ENCODE measurements at places on chromosomes 13 and 19.
A peak's percentile ranks its signal among the peaks of the same experiment; 100 is the strongest.

- no peak for DNase-seq
Observed at GRCh38 chr19:17303940-17304267, 679 bp upstream of the ABHD8 start.

- DNase-seq = peak; percentile 56
Observed at GRCh38 chr19:44748426-44749254, at the start of gene BCL3. Gene BCL3 (plus strand): TSS chr19:44748708. CDS start chr19:44748791, 83 bp downstream.

DNA sequence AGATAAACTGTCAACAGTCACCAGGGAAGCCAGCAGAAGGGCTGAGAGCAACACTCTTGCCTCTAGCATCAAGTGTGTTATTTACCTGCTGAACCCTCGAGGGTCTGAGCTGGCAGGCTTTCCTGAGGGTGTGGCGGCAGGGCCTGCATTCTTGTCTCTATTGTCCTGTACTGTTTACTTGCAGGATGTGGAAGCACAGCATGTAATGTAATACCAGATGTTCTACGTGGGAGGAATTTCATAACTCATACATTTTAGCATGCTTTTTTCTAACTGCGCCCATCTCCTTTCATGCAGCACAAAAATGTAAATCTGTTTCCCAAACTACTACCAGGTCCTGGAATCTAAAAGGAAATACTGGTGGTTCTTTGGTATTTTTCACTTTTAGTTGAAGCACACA, 153.1 kb downstream of the RGCC start:
- no peak for DNase-seq

- no peak for DNase-seq
Observed at GRCh38 chr13:98175823-98176222, 1.2 kb downstream of the RNF113B start.

DNA sequence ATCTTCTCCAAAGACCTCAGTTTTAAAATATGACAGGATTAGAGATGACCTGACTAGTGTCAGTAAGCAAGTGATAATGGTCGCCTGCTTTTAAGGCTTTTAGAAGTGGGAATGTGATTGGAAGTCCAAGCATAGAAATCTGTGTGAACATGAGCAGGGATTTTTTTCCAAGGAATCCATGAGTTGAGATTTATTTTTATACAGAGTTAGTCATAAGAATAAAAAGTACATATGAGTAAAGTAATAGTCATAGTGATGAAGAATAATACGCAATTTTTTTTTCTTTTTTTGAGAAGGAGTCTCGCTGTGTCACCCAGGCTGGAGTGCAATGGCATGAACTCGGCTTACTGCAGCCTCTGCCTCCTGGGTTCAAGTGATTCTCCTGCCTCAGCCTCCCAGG, 1.6 kb downstream of the ZNF546 start:
- no peak for DNase-seq

- no peak for DNase-seq
Observed at GRCh38 chr19:35555301-35556005, 8.0 kb downstream of the ATP4A start.

- DNase-seq = no peak
Observed at GRCh38 chr13:34748073-34748472, 194.0 kb upstream of the NBEA start.

DNA sequence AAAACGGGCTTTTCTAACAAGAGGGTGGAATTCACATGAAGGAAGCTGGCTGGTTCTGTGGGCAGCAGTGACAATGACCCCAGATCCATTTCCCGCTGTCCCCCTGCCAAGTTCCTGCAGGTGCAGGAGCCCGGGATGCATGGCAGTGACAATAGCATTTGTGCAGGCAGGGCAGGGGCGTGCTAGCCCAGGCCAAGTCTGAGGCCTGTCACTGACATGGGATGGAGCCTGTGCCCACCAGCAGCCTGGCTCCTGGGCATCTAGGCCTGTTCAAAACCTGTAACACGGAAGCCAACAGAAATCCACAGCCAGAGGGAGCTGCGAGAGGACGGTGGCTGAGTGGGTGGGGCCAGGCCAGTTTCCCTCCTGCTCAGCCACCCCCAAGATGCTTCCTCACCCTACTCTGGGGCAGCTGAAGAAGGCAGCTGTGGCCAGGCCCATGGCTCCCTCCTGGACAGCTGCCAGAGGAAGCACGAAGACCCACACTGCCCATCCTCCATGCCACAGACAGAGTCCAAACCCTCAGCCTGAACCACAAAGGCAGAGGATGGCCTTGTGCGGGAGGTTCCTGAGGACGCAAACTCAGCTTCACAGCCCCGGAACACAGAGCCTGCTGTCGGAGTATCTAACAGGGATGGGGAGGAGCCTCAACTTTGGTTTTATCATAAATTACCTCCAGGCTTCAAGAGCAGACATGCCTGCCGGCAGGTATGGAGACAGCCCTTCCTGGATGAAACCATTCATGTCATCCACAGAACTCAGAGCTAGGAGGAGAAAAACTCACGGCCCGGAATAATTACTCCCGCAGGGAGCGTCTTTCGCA, 74.0 kb downstream of the CEBPG start:
- DNase-seq = no peak

- no peak for DNase-seq
Observed at GRCh38 chr19:46639358-46640182, 3.6 kb upstream of the GNG8 start.

DNA sequence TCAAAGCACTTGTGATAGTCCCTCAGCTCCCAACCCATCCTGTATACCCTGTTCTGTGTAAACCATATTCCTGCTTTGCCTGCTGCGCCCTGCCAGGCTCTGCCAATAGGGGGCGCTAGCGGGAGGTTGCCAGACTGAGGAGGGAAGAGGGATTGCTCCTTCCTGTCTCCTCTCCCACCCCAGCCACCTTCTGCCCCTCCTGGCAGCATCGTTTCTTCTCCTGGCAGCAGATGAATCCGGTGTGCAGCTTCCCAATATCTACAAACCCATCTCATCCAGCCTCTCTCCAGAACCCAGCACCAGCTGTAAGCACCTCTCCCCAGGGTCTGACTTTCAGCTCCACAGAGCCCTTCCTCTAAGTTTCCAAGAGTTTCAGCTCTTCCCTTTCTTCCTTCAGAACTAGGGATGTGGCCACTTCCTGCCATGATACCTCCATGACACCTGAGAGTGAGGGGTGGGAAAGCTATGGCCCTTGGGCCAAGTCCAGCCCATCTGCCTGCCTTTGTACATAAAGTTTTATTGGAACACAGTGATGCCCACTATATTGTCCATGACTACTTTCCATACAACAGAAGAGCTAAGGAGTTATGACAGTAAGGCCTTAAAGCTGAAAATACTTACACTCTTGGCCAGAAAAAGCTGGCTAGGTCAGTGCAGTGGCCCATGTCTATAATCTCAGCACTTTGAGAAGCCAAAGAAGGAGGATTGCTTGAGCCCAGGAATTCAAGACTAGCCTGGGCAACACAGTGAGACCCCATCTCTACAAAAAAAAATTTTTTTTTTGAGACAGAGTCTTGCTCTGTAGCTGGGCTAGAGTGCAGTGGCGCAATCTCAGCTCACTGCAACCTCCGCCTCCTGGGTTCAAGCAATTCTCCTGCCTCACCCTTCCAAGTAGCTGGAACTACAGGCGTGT, 34.5 kb upstream of the ATP1A3 start:
- DNase-seq = peak; percentile 4

DNA sequence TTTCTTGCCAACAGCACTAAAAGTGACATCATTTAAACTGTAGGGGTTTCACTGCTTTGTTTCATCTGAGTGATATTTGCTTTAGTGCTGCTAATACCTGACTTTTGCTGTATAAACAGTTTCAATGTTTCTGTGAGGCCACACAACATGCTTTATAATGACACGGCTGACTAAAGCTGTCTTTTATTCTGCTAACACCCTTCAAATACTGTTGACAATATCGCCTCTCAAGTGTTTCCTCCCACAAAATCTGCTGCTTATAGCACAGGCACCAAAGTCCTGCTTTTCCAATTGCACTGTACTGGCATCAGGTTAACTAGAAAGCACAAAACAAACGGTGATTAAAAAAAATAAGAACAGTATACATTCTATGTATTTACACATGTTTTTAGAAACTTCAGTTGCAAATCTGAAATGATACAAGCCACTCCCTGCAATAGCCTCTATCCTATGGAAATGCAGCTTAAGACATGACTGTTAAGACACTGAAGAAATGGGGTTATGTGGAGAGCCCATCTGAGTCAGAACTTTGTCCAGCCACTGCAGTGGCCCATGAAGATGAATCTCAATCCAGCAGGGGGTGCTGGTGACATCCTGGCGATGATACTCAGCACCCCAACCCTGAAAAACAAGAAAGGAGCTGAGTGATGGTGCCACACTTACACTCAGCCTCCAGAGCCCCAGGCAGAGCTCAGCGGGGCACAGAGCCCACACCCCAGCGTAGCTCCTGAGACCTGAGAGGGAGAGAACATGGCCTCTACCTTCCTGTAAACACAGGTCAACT, 29.4 kb downstream of the RFXAP start:
- DNase-seq = no peak

DNA sequence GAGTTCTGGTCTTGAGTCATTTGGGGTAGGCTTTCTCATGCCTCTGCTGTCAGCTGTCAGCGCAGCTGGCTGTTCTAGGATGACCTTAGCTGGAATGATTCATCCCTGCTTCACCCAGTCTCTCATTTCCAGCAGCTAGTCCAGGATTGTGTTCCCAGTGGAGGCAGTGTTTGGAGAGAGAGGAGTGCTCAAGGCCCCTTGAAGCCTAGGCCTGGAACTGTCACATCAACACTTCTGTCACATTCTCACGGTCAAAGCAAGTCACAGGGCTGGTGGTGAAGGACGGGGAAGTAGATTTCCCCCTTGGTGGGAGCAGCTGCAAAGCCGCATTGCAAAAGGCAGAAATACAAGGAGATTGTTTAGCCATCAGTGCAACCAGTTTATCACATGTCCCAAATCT, 15.2 kb downstream of the TPT1 start:
- DNase-seq = no peak

DNA sequence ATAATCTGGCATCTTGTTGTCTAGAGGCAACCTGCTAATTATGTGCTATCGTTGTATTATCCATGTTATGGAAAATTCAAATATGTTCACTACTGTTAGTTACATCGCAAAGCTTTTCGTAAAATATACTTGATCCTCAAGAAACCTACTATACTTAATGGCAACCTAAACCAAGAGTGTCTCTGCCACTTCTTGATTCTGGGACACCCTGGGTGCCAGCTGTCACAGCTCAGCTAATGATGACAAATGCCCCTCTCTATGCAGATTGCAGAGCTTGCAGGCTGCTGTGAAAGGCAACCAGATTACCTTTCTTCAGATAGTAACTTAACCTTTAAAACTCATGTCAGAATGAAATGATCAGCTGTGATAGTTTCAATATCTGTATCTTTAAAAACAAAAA, 8.9 kb upstream of the MAB21L1 start:
- no peak for DNase-seq

DNA sequence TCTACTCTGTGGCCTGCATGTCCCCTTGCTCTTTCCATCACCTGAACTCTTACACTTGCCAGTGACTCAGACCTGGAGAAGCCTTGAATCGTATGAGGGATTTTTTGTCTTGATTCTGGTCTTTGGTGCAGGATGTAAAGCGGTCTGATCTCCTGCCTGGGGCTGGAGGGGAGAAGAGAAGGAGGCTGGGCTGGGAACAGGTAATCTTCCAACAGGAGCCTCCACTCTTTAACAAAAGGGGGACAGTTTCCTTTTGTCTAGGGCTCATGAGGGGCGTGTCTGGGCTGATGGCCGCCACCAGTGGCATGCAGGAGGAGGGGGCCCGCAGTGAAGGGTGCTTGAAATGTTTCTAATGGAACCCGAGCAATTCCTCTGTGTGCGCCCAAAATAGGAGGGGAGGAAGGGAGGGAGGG, 24.7 kb downstream of the NFIX start:
- no peak for DNase-seq

DNA sequence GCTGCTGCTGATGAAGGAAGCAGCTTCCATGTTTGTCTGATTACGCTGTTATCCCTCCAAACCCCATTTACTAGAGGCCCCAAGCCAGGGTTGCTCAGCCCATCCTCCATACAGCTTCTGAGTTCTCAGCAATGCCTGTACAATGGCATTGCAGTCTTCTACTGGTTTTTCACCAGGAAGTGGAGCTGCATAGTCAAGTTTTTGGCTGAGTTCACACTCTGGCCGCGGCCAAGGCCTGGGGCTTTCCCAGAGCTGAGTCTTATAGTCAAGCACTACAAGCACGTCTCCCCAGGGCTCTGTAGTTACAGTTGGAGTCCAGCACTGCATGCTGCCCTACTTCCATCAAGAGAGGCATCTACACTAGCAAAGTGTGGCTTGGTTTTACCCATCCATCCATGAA, 182.5 kb downstream of the POU4F1 start:
- no peak for DNase-seq

DNA sequence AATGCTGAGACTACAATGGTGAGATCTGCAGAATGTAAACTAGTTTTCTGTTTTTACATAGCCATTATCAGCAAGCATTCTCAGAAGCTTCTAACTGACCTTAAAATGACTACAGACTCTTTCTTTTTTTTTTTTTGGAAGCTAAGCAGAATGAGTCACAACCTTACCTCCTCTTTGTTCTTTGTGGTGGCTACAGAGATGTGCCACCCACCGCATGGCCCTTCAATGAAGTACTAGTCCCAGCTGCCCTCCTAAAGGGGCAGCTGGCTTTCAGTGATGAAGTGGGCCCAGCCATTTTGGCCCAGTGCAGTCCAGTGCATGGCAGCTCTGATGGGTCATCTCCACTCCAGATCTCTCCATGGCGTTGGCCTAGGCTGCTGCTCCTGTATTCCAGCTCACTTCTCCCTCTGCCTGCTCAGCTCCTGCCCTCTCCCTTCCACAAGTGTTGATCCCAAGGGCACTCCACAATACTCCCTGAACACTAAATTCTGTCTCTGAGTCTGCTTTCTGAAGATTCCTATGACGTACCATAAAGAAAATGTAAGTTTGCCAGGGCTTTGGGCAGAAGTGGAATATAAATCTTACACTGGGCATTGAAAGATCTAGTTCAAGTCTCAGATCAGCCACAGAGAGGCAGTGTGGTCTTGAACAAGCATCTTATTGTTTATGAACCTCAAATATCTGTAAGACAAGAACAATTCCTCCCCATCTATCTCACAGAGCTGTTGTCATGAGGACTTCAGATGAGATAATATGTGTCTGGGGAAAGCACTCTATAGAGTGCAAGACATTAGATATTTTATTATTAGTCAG, 85.6 kb downstream of the RXFP2 start:
- no peak for DNase-seq

GRCh38 chr13:21219036-21219381, 42.6 kb downstream of the MRPL57 start:
- DNase-seq = no peak
